ENCODE measurements at places on chromosomes 7 and 10.

- DNase-seq, result no peak
These were observed 142.6 kb downstream of the PLXDC2 start for GRCh38 chr10:19958787-19959186.

GRCh38 chr10:90288391-90288933 is 569.4 kb downstream of the HTR7 start:
- no peak for DNase-seq

- DNase-seq, result no peak
These were observed 384.4 kb upstream of the AUTS2 start for GRCh38 chr7:69213878-69214277.

DNA sequence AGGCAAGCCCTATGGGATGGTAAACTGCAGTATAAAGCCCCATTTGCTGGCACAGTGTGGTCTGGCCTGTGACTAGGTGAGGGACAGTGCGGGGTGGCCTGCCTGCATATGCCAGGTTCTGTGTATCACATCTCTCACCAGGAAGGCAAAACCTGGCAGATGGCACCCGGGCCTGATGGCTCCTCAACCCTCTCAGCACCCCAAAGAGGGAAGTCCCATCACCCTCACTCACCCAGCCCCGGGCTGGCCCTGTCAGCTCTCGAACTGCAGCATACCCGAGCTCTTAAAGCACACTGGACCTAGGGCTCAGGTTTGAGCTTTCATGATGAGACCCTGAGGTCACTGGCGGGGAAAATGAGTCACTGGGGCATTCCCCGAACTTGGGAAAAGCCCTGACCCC is 130.5 kb downstream of the LHPP start:
- DNase-seq, result no peak
